ENCODE measurements at places on chromosomes 2 and 18.

DNA sequence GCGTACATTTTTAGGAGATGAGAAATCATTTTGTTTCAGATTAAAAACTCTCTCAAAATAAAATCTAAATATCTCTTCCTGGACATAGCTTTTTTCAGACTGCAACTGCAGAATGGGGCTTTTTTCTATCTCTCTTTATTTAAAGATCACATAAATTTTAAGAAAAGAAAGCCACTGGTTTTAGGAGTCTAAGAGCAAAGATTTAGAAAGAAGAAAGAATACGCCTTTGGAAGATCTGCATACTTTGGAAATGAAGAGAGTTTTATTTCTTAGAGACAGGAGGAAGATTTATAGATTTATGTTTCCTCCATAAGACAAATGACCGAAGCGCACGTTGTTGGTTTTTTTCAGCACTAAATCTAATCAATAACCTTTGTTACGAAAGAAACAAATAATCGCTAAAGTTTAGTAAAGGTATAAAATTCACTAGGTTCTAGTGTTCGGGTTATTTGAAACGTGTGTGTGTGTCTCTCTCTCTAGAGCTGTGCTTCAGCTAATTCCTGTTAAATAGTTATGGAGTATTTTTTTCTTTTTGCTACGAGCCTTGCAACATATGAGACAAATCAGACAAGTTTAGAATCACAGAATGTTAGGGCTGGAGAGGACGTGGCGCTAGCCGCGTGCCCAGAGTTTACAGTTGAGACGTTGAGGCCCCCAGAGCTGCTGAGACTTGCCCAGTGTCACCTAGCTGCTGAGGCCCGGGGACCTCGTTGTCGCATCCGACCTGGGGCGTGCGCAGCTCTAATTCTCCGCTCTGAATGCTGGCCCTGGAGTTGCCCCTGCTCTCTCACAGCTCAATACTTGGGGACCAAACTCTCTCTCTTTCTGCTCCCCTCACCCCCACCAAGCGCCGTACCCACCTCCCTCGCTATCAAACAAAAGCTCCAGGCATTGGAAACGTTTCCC, 69.9 kb downstream of the CTAGE1 start:
- no peak for DNase-seq

- DNase-seq, result no peak
These were observed 216.0 kb downstream of the DSEL start for GRCh38 chr18:67300498-67300897.

DNA sequence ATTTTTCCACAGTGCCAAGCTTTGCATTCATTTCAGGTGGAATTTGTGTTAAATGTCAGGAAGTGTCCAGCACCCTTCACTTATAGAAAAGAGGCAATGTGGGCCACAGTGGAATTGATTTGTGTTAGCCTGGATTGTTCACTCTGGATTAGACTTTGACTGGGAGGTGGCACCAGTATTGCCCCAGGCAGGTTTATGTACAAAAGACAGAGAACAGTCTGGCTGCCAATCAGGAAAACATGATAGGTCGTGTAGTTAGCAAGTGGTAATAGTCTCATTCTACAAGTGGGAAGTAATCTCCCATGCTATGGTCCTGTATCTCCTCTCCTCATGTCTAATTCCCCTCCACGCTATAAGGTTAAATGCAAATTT, 45.6 kb downstream of the RAB27B start:
- DNase-seq, result no peak

DNA sequence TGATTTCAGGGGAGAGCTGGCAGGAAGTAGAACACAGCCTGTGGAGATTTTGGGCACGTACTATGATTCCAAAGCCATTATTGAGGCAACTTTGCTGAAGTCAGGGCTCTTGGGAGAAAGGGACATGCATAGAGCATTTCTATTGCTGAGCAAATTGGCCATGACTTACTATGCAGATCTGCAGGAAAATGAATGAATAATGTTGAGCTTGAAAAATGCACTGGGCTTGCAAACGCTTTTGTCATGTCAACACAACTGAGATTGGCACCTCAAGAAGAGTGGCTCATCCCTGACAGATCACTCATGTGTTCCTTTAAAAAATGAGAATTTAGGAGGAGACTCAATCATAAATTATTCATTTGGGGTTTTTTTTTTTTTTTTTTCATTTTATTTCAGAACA, 230.5 kb downstream of the MBD2 start:
- no peak for DNase-seq

DNA sequence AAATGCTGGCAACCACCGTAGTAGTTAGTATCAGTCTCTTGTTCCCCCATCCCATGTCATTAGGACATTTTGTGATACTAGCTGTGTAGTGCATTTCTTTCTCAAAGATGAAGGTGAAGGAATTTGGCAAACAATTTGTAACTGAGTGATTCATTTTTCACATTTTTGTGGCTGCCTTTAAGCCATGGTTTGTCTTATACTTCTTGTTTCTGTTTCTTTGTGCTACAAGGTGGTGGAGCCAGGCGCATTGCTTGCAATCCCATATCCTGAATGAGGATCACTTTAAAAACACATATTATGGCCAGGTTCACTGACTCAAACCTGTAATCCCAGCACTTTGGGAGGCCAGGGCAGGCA, 40.6 kb downstream of the GPD2 start:
- DNase-seq, result peak; percentile 36

GRCh38 chr2:28981620-28982376, 700 bp downstream of the TOGARAM2 start:
- no peak for DNase-seq

DNA sequence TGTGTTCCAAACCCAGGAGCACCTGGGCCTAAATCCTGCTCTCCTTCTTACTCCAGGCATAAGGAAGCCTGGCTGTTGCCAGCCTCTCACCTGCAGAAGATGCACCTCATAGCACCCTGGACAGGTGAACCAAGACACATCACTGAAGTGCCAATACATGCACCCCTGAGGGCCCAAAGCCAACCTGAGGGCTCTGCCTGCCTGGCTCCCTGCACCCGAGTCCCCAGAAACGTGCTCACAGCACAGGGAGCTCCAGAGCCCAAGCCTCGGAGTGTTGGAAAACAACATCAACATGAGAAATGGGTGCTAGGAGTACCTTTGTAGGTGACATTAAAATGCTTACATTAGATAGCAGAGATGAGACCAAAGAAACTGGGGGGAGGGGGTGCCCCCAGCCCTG, 96.3 kb upstream of the RAB6C start:
- DNase-seq, result no peak
